ENCODE measurements at places on chromosomes 12 and 14. TPM values are rescaled to one million over a fixed set of nuclear protein-coding genes. Genes with fewer than 3 reads are reported as not detected.

NKX2-8 gene
- total RNA-seq: not detected

GARIN6 gene
- total RNA-seq: not detected

PZP gene
- 1.5 TPM for total RNA-seq

NPC2 gene
- 208 TPM for total RNA-seq

GYS2 gene
- not detected for total RNA-seq

ASIC1 gene
- total RNA-seq: 1.0 TPM

NFE2 gene
- not detected for total RNA-seq

ADAMTS20 gene
- not detected for total RNA-seq

CLEC12A gene
- total RNA-seq: not detected

HRK gene
- total RNA-seq: under 0.01 TPM

NYNRIN gene
- total RNA-seq: 8.0 TPM

CPNE6 gene
- total RNA-seq: not detected

TSHR gene
- not detected for total RNA-seq

PTPRR gene
- 3.2 TPM for total RNA-seq

TBC1D30 gene
- 13.6 TPM for total RNA-seq

EID3 gene
- total RNA-seq: 4.1 TPM

RNASE2 gene
- total RNA-seq: not detected

MSI1 gene
- total RNA-seq: not detected

CLEC2B gene
- 36.7 TPM for total RNA-seq

CNTN1 gene
- 0.38 TPM for total RNA-seq

DNAI7 gene
- total RNA-seq: not detected

CLEC4C gene
- total RNA-seq: not detected

TIMM9 gene
- total RNA-seq: 13.0 TPM

PDE3A gene
- total RNA-seq: 14.8 TPM

SYNE3 gene
- total RNA-seq: 4.5 TPM

SLC6A13 gene
- total RNA-seq: 0.09 TPM

OTOGL gene
- 1.4 TPM for total RNA-seq

MTA1 gene
- 45.7 TPM for total RNA-seq

TGFB3 gene
- 4.0 TPM for total RNA-seq

ADAM20 gene
- 1.2 TPM for total RNA-seq

SP1 gene
- 21.2 TPM for total RNA-seq

IL23A gene
- not detected for total RNA-seq

PLEKHH1 gene
- total RNA-seq: 0.38 TPM

HOXC10 gene
- not detected for total RNA-seq

CLEC1A gene
- 2.4 TPM for total RNA-seq

AP4S1 gene
- total RNA-seq: 3.3 TPM

CD27 gene
- 0.09 TPM for total RNA-seq

LGMN gene
- total RNA-seq: 55.9 TPM

NINJ2 gene
- 0.90 TPM for total RNA-seq

TEDC1 gene
- total RNA-seq: 8.7 TPM
